Sigmoid colon (tissue), 7 donors: ENCODE measurements at places on chromosomes 2 and 18.

GRCh38 chr2:154698296-154698720 is at the start of gene KCNJ3:
TSS of gene KCNJ3 (plus strand) at chr2:154698695. CDS start at chr2:154698776, 81 bp downstream.
- DNase-seq, result no peak

DNA sequence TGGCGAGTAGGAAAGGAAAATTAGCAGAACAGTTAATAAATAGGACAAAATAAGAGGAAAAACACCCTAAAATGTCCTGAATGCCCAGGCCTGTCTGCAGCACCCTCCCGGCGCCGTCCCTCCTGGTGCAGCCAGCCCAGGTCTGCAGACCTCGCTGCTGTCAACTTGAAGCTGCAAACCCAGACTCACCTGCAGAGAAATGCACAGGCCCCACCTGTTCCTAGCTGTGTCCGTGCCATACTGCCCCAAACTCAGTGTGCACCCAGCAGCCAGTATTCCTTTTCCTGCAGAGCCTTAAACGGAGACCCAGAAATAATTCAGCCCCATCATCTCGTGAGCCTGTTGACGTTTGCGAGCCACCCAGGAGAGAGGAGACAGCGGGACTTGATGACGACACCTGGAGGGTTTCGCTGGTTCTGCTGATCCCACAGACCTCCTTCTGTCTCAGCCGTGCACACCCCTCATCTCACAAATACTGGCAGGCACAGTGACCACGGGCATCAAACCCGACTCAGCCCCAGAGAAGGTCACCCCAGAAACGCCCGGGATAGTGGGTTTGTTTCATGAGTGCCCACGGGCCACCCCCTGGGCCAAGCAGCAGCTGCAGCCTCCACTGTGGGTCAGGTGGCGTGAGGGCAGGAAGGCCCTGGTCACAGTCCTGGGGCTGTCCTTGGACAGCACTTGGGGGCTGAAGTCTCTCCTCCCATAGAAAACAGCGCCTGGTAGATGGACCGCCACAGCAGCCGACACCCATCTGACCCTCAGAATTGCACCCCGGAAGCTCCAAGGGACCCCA is 239.5 kb upstream of the SALL3 start:
- DNase-seq, result no peak

- no peak for DNase-seq
Observed at GRCh38 chr18:2559249-2559648, 12.1 kb downstream of the METTL4 start.

GRCh38 chr2:38463752-38464151 is 86.7 kb upstream of the ATL2 start:
- no peak for DNase-seq

DNA sequence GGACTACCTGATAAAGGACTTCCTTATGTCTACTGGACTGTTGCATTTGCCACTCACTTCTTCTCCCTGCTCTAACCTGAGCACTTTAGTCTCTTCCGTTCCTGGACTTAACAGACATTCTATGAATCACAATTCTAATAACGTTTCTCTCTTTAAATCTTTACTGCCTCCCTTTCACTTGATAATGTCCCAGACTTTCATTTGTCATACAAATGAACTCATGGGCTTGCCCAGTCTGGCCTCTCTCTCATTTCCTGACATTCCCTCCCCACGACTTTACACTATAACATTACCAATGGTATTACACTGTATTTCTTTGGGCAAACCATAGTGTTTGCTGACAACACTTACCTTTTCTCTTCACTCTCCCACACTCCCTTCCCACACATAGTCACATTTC is 540.7 kb upstream of the TMEFF2 start:
- DNase-seq, result no peak
